ENCODE measurements at places on chromosomes 5 and 9.
A peak's percentile ranks its signal among the peaks of the same experiment; 100 is the strongest.

- DNase-seq: peak; percentile 20
Measured at GRCh38 chr9:91253488-91253887, 108.2 kb downstream of the AUH start.

- peak; percentile 67 for DNase-seq
Measured at GRCh38 chr5:150299571-150300327, 3.0 kb downstream of the ARSI start.

- DNase-seq: no peak
Measured at GRCh38 chr5:59361454-59361853, 532.1 kb downstream of the PDE4D start.

GRCh38 chr5:10525124-10525495 lies 38.8 kb upstream of the ANKRD33B start:
- no peak for DNase-seq

DNA sequence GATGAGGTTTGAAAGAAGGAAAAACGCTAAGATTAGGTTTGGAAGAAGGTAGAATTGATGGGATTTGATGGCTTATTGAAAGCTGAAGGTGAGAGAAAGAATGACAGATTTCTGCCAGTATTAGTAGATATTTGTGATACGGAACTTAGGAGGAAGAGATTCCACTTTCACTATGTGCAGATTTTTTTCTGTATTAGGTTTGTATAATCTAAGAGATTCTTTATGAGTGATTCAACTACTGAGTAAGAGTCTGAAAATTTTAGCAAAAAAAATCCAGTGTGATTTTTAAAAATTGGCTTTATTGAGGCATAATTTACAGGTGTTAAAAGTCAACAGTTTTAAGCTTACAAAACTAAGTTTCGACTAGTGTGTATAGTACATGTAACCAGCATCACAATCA lies 54.1 kb downstream of the AP3S1 start:
- DNase-seq: peak; percentile 11

GRCh38 chr5:81579262-81579924 lies 171.5 kb downstream of the SSBP2 start:
- DNase-seq: peak; percentile 22

GRCh38 chr9:98805506-98806272 lies 1.8 kb upstream of the GALNT12 start:
- peak; percentile 46 for DNase-seq

- no peak for DNase-seq
Measured at GRCh38 chr5:166163996-166164610, 2127.3 kb upstream of the WWC1 start.

- DNase-seq: no peak
Measured at GRCh38 chr5:115671939-115672338, 46.1 kb upstream of the TMED7 start.

DNA sequence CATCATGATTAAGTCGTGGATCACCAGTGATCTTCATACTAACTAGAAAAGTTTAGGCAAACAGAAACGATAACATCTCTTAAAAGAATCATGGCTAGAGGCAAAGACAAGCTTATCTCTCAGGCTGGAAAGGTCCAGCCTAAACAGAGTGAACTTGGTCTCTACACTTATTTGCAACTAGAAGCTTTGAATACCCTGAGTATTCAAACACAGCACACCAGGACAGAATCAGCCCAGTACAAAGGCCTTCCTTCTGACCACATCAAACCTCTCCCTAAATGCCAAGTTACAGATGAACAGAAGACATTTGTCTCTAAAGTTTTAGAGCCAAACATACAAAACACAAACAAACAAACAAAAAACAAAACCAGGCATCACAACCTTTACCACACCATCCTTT lies 57.2 kb downstream of the ELAVL2 start:
- DNase-seq: no peak

GRCh38 chr5:10454591-10455276 lies 13.1 kb downstream of the ROPN1L start:
- peak; percentile 61 for DNase-seq

GRCh38 chr9:126116351-126117157 lies 210.1 kb upstream of the MVB12B start:
- DNase-seq: no peak

GRCh38 chr9:113599646-113600022 lies 136.1 kb downstream of the RGS3 start:
- peak; percentile 93 for DNase-seq

DNA sequence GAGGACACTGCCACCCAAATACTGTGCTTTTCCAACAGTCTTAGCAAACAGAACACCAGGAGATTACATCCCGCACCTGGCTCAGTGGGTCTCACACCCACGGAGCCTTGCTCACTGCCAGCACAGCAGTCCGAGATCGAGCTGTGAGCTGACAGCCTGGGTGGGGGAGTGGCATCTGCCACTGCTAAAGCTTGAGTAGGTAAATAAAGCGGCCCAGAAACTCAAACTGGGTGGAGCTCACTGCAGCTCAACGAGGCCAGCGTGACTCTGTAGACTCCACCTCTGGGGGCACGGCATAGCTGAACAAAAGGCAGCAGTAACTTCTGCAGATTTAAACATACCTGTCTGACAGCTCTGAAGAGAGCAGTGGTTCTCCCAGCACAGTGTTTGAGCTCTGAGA lies 28.8 kb downstream of the EPB41L4A start:
- no peak for DNase-seq

DNA sequence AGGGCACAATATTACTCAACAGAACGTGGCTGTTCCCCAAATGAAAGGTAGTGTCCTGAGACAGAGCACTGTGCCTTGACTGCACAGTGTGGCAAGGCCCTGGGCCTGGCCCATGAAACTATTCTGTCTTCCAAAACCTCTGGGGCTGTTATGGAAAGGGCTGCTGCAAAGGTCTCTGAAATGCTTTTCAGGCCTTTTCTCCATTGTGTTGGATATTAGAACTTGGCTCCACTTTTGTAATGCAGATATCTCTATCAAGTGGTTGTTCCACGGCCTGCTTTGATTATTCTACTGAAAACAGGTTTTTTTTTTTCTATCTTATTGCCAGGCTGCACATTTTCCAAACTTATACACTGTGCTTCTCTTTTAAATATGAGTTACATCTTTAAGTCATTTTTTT lies 777.5 kb upstream of the TYRP1 start:
- no peak for DNase-seq

DNA sequence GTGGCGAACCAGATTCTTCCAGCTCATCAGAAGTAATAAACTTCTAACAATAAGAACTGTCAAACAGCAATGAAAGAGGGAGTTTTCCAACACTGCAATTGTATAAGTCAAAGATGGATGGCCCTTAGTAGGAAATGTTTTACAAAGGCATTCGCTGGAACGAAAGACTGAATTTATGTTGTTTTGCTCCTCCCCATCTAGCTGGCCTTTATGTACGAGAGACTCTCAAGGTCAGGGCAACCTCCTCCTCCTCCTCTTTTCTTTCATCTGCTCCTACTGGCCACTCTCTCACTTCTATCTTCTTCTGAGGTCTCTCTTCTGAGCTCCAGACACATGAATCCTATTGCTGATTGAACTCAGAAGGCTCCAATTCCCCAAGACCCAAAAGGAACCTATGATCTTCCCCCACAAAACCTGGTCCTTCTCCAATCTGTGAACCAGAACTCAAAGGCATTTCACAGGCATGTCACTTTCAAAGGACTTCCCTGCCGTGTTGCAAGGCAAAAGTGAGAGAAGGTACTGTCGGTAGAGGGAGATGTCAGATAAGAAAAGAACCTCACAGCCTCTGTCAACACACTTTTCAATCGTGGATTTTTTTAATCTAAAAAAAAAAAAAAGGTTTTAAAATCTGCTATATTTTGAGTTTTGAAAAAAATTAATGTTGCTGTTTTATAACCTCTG lies 28.5 kb upstream of the PUM3 start:
- peak; percentile 46 for DNase-seq

DNA sequence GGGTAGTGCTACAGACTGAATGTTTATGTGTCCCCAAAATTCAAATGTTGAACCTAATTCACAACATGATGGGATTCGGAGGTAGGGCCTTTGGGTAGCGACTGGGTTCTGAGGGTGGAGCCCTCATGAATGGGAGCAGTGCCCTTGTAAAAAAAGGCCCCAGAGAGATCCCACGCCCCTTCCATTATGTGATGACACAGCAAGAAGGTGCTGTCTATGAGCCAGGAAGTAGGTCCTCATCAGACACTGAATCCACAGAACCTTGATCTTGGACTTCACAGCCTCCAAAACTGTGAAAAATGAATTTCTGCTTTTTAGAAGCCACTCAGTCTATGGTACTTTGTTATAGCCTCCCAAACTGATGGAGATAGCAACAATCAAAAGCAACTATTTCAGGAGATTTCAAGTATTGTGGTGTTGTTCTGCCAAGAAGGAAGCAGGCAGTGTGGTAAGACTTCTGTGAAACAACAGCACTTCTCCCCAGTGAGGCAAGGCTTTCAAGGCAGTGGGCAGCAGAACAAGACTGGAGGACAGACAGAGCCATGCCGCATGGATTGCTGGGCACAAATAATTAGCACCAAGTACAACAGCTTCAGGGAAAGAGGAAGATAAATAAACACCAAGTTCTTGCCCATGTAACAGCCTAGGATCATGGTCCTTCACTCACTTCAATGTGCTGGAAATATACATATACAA lies 76.1 kb downstream of the OR2K2 start:
- DNase-seq: no peak

GRCh38 chr5:176538989-176539384 lies 1.8 kb upstream of the RNF44 start:
- no peak for DNase-seq

DNA sequence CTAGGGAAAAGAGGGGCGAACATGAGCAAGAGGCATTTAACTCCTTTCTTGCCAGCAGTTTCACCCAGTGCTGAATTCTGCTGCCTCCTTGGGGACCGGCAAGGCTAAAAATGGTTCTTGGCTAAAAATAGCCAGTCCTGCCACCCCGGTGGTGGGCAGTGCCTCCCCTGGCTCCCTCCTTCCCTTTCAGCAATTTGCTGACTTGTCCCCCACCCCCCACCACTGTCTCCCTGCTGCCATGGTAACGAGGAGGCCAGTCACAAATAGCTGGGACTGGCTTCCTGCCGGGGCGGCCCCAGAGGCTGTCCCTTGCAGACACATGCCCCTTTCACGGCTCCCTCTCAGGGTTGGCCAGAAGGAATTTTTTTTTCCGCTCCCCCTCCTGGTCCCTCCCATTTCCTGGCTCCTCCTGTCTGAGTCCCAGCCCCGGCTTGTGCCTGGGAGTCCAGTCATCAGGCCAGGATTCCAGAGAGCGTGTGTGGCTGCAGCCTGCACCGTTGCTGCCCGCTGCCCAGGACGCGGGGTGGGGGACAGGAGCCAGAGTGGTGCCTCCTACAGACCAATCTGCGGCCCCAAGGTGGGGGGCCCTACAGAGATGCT lies 130.3 kb downstream of the RGS3 start:
- peak; percentile 99 for DNase-seq

DNA sequence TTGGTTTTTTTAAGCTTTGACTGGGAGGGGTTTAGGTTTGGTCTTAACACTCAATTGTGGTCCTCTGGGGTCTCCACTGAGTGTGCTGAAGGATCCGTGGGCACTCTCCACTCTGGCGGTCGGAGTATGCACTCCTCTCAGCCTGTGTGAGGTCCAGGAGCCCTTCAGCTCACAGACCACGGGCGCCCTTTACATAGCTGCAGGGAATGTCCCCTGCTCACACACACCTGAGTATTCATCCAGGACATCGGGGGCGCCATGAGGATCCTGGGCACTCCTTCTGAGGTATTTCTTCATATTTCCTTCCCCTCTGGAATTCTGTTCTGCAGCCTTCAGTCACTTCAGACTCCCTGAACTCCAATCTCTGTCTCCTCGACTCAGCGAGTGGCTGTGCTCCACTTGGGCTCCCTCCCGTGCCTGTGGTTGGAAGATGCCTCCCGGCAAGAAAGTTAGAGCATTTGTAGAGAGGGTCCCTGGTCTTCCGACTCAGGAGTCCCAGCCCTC lies 12.5 kb downstream of the TRIP13 start:
- DNase-seq: no peak

DNA sequence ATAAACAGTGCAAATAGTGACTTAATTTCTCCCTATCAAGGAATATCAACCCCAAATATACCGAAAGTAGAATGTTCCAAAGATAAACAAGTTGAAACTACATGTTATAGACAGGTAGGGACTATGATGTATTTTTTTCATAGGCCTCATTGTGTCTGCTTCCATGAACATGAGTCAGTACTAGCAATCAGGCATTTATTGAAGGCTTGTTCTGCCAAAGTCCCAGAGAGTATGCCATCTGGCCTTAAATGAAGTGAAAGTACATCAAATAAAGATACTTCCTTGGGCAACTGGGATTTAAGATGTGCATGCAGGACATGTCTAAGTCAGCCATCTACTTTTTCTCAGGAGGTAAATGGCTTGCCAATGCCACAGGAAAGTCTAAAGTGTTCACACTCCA lies 6.5 kb downstream of the GHR start:
- no peak for DNase-seq

DNA sequence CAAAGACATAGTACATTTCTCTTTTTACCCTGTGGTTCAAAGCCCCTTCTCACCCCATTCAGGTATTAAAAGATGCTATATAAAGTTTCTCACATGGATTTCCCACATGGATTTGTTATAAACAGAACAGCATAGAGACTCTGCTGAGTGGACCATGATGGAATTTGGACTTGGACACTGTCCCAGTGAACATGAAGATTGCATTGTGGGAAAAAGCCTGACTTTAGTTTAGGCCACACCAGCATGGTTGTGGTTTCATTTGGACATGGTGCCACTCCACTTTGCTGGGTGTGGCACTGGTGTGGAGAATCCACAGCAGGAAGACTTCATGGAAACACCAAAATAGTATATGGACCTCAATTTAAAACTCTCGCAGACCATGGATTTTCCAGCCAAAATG lies 124.6 kb downstream of the ARHGAP26 start:
- peak; percentile 73 for DNase-seq

- DNase-seq: peak; percentile 49
Measured at GRCh38 chr5:104189031-104189430, 626.4 kb upstream of the NUDT12 start.

- peak; percentile 39 for DNase-seq
Measured at GRCh38 chr5:126656401-126657007, 55.8 kb downstream of the PHAX start.

DNA sequence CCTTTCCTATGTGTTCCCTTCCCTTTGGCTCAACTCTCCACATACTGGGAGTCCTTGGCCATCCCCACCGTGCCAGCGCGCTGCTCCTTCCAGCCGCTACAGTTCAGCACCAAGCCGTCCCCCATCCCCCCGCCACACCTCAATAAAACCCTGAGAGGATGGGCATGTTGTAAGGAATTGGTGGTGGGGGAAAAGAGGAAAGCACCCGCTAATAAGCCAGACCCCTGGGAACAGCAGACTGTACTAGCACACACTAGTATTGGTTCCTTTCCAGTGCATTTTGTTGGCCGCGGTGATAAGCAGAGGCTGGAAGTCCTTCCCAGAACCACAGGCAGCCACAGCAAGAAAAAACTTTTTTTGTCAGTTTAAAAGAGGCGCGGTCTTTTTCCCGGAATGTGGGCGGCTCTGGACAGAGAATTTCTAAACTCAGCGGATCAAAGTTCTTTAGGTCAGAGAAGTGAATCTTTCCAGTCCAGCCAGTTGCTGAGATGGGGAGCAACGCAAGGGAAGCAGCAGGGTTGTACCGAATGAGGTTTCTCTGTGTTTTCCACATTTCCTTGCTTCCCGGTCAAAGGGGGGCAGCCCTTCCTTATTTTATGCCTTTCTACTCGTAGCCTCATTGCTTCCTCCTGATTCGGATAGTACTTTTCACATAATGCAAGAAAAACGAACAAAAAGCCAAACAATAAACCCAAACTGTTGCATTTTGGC lies 2.1 kb downstream of the CHSY3 start:
- peak; percentile 63 for DNase-seq
